ENCODE measurements at places on chromosomes 3 and 15.

DNA sequence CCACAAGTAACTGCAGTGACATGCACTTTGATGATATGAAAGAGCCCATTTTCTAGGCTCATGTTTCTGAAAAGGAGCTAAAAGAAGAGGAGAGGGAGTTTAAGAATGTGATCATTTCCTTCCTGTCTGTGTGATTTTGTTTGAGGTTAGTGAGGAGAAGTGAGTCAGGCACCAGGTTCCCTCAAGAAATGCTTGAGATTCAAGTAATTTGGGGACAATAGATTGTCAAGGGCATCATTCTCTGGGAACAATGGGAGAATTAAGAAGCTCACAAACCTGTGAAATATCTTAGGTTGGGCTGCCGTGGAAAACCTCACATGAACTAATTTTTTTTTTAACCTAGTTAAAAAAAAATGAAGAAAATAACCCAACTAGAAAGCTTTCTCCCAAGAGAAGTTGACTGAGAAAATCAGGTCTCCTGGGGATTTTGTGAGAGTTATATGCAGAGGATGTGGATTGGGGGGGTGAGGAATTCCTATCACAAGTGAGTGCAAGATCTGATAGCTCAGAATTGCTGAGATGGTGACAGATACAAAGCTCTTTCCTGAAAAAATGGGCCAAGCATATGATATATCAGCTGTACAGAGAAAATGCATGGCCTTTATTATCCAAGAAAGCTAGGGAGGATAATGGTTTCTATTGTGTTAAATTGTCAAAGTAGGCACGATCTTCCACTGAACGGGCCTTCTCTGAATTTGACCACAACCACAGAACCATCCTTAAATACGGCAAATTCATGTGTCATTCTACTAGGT, 203.3 kb downstream of the FEZF2 start:
- no peak for DNase-seq

- no peak for DNase-seq
Measured at GRCh38 chr3:188154014-188154808, at the start of gene LPP. Gene LPP (plus strand): TSS chr3:188154157. CDS start chr3:188406121, 251,964 bp downstream.

DNA sequence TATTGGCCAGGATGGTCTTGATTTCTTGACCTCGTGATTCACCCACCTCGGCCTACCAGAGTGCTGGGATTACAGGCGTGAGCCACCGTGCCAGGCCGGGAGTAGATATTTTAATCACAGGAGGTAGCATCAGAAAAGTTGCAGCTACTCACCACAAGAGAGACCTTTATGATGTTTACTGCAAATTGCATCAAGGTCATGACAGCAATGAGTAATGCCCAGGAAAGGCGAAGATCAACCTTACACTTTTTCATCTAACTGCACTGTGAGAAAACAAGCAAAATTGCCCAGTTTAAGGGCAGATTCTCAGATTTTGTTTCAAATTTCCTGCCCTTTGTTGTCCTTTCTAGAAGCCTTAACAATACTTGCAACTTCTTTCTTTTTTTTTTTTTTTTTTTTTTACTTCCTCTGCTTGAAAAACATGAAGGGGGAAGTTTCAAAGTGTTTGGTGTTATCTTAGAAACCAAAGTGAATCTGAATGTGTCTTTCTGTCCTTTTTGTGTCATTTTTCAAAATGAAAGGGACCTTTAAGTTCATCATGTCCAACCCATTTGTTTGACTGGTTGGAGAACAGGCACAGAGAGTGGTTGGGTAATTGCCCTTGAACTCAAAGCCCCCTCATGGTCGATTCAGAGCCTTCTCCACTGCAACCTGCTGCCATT, 25.0 kb downstream of the TGFBR2 start:
- DNase-seq, result no peak

GRCh38 chr3:125077864-125078263, 22.1 kb upstream of the HEG1 start:
- DNase-seq, result no peak

GRCh38 chr3:176948151-176948550, 249.1 kb downstream of the TBL1XR1 start:
- no peak for DNase-seq

DNA sequence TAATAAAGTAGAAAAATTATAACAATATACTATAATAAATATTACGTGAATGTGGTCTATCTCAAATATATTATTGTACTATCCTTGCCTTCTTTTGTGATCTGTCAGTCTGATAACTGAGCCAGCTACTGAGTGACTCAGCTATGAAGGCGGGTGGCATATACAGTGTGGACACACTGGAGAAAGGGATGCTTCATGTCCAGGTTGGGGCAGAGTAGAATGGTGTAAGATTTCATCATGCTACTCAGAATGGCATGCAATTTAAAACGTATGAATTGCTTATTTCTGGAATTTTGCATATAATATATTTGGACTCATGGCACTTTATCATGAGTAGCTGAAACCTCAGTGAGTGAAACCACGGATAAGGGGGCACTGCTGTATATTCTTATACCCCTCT, 172.9 kb upstream of the TBC1D5 start:
- no peak for DNase-seq

DNA sequence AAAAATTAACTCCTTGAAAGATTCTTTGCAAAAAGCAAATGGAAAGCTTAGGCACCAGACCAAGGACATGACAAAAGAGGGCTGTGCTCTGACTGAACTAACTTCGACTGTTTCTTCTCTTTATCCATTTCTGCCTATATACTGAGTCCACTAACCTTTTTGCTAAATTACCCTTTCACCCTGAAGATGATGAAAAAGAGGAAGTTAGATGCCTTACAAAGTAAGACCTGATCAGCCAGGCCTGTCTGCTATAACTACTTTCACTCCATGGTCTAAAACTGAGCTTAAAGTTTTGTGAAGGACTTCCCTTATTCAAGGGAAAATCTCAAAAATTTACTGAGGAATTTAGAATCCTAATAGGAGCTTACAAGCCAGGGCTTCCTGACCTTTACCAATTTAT, 6.2 kb upstream of the IGSF10 start:
- no peak for DNase-seq

GRCh38 chr15:74193905-74194304, 8.7 kb downstream of the STRA6 start:
- no peak for DNase-seq

DNA sequence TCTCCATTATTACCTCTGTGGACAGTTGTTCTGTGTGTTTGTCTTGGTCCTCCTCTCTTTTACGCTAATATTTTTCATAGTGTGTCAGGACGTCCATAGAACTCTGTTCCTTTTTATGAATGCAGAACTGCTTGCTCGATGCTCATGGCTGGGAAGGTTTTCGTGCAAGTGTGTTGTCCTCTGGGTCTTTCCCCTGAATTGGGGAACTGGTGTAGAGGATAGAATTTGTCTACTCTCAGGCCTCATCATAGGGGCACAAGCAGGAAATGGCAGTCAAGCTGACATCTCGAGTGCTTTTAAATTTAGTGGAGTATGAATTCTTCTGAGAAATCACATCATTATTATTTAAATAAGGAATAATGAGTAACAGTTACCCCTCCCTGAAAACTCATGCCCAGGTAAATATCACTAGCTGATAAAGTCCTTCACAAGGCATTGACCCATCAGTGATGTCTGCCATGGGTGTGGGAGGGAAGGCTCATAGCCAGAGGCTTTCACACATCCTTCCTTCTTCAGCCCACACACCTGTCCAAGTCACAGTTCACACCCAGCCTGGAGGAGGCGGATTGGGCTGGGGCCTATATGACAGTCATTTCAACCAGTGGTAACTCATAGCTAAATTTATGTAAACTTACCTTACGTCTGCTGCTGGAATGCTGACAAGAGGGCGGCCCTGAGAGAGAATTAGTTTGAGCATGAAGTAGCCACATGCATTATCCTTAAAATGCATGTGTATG, 226.1 kb downstream of the PLCL2 start:
- DNase-seq, result no peak

DNA sequence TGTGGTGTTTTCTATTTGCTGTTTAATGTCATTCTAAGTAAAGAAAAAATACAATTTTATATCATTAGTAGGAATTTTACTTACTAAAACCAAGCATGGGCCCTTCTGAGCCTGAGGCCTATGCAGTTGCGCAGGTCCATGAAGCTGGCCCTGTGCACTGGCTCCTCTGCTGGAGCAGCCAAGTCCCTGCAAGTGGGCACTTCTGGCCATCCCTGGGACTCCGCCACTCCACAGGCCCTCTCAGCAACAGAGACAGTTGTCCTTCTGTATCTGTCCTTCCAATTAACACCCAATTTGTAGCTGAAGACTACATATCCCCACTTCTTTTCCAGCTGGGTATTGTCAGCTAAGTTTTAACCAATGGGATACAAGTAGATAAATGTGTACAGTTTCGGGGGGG, 49.9 kb upstream of the RYK start:
- no peak for DNase-seq

DNA sequence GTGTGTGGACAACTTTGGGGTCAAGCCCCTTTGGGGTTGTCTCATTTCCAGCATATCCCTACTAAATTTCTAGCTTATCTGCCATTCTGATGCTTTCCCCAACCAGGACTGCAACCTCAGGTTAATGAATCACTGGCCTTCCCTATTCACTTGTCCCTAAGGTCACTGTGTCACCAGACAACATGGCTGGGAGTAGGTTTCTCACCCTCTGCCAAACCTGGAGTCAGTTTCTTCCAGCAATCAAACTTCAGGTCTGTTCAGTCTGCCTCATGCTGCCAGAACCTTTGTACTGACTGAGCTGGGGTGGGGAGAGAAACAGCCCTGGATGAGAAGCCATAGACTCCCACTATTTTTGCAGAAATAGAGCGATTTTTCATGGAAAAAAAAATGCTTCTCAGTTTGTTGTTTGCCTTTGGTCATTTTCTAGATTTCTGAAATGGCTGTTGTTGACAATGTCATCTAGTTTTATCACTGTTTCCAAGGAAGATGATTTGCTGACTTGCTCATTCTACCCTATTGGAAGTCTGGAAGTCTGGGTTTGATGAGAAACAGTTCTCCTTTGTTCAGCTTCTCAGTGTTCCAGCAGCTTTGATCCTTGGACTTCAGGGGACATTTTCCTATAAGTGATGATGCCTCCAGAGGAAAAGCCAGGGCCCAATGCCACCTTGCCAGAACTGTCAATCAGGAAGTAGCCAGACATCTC, 74.8 kb upstream of the IL12A start:
- DNase-seq, result no peak

DNA sequence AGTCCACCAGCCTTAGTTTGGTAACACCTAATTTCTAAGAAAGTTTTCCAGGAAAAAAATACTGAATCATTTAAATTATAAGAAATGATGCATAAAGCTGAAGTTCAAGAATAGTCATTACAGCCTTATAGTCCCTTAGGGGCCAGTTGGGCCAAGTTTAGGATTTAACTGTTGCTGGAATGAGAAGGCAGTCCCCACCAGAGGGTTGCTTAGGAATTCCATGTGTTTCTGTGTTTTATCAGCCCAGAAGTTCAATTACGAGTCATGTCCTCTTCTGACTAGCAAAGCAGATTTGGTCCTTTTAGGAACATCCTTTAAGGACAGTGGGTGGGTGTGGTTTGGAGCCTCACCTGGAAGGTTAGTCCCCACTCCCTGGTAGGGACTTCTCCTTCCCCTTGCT, 57.0 kb upstream of the NR2E3 start:
- no peak for DNase-seq

DNA sequence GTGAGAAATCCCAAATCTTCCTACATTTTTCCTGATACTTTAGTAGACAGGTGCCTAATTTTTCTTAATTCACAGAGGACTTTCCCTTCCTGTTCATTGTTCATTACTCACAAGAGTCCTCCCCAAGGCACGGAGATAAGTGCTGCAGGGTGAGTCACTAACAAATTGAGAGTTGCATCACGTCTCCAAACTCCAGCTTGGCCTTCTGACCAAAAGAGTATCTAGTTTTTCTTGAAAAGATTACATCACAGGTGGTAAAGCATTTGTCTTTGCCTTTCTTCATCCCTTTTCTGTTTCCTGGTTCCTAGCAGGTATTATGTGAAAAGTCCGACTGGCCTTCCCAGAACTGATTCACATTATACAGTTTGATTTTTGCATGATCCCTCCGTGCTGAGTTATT, 24.9 kb upstream of the RASGRP1 start:
- no peak for DNase-seq

DNA sequence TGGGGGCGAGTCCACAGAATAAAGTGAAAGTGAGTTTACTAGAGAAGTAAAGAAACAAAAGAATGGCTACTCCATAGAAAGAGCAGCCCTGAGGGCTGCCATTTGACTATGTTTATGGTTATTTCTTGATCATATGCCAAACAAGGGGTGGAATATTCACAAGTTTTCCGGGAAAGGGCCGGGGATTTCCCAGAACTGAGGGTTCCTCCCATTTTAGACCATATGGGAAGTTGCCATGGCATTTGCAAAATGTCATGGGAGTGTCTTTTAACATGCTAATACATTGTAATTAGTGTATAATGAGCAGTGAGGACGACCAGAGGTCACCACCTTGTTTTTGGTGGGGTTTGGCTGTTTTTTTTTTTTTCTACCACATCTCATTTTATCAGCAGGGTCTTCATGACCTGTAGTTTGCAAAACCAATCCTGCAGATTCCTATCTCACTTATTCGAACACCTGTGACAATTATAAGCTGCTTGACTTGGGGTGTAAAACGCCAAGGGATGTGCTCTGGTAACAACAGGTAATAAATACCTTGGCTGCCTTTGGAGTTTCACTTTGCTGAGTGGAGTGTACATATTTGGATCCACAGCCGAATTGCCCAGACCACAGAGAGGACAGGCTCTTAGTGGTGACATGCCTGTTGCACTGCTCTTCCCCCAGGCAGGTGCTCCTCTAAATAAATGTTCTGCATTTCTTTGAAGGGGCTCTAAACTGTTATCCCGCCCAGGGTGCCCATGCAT, 43.6 kb downstream of the C2CD4B start:
- DNase-seq, result no peak

DNA sequence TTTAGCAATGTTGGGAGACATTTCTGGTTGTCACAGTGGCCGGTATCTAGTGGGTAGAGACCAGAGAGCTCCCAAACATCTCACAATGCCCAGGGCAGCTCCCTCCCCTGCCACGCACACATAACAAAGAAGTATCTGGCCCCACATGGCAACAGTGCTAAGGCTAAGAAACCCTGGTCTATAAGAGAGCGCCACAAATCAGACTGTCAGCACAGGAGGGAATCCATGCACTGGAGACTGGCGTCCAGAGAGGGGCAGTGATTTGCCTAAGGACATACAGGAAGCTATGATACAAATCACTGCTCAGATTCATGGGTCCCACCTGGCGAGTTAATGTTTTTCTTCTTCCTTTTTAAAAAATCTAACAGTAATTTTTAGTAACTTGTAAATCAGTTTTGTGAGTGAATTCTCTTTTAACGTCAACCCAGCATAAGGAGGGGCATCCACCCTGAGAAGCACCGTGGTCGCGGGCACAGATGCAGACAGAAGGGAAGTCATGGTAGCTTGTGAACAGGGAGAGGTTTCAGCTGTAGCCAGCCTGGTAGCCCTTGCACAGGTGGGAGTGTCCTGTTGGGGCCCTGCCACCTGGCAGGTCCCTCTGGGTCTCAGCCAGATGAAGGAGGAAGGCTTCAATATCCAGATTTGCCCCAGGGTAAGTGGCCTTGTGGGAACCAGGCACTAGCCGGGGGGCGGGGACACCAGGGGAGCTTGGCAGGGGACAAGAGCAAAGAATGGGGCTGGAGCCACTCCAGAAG, 8.7 kb downstream of the ISG20 start:
- peak; percentile 36 for DNase-seq

GRCh38 chr3:73866846-73867245, 242.1 kb upstream of the PDZRN3 start:
- no peak for DNase-seq
